ENCODE measurements at places on chromosomes 5 and 9. TPM values are rescaled to one million over a fixed set of nuclear protein-coding genes. Genes with fewer than 3 reads are reported as not detected.

GAS1 gene
- 0.07 TPM for total RNA-seq

RAD23B gene
- total RNA-seq, result 134 TPM

GRCh38 chr5:148842161-148842560 lies 15.8 kb downstream of the ADRB2 start:
- DNase-seq, result no peak

DNA sequence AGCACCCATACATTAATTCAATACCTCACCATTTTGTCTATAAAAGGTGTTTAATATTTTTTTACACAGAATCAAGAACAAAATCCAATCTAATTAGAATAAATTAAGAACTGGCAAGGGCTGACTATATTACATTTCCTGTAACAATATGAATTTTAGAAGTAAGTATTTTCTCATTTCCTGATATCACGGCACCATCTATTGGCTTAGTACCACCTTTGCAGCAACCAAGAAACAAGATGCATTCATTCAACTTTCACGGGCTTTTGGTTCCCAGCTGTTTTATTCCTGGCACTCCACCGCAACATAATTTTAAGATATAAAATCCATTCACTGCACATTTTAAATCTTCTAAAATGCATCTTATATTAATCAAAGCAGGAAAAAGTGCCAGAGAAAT lies 20.6 kb downstream of the PSMB7 start:
- DNase-seq, result no peak

DNA sequence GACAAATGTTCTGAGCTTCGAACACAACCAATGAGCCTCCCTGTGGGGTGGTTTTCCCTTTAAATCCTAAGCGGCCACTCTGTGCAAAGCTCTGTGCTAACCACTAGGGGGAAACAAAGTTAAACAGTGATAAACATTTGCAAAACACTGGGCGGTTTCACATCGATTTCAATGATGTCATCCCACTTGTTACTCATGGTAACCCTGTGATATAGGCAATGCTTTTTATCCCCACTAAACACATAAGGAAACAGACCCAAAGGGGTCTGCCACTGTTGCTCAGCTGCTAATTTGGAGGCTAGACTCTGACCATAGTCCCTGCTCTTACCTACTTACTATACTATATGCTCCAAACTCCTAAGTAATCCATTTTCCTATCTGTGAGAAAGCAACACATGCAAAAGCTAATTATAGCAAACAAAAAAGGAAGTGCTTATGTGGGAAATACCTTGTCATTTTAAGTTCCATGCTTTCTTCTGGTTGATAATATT lies 57.3 kb downstream of the PTPN3 start:
- peak; percentile 67 for DNase-seq

DNA sequence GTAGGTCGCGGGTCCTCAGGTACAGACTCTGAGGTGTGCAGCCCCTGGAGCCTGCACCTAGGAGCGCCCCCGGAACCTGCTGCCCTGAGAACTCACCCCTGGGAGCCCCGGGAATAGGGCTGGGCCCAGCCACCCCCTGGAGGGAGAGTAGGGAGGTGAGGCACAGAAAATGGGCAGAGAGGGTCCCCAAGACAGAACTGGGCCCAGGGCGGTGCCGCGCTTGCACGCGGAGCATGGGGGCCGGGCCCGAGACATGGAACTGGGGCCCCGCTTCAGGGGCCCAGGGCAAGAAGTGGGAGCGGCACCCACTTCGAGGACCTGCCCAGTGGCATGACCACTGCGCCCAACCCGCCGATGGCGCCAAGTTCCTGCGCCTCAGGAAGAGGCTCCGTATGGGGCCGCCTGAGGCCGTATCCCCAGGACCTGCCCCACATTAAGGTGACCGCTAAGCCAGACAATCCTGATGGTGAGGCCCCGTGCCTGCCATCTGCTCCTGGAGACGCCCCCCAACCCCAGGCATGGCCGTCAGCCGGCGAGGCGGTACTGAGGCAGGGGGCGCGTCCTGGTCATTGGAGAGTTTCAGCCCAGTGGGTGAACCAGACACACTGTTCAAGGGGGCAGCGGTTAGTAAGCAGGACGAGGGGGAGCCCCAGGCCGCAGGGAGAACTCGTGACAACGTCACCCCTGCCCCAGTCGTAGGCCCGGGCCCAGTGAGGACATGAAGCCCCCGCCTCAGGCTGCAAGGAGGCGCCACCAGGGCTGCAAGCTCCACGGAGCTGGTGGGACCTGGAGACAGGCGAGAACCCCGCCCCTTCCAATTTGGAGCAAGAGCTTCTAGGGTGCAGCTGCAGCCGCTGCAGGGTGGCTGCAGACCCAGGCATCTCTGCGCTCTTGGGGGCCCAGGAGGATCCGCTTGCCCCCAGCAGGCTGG lies 89.5 kb upstream of the PUM3 start:
- no peak for DNase-seq

DNA sequence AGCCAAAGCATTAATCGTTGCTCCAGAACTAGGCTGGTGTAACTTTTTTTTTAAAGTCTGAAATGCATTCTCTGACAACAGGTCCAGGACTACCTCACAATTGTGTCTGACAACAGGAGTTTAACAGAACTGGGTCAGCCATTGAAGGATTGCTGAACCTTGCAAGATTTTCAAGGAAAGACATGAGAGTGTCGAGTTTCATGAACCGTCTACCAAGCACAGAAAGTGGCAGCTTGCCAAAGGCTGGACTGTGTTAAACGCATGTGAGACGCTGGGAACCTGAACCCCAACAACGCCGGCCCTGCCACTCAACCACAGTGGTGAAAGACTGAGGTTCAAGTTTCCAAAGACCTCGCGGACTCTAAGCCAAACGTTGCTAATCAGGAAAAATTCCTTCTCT lies 79.1 kb downstream of the LHFPL2 start:
- peak; percentile 70 for DNase-seq

- no peak for DNase-seq
Observed at GRCh38 chr5:142803428-142804125, 33.4 kb downstream of the ARHGAP26 start.

KYAT1 gene
- total RNA-seq, result 14.7 TPM
